ENCODE measurements at places on chromosomes 5 and 9.
A peak's percentile ranks its signal among the peaks of the same experiment; 100 is the strongest.

DNA sequence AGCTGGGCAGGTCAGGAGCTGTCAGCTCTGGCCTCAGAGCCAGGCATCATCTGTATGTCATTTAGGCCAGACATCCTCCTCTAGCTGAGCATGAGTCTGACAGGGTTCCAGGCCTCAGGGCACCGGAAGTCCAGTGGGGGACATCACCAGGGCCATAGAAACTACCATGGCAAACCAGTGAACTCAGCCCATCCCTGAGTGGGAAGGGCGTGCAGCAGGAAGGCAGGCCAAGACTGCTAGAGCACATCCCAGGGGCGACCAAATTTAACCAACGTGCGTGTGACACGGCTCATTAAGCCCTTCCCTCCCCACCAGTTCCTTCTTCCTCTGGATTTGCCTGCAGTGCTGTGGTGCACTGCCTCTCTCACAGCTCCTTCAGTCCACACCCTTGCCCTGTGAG is 75.9 kb downstream of the COL27A1 start:
- no peak for DNase-seq

GRCh38 chr9:14989811-14990210 is 79.6 kb upstream of the FREM1 start:
- DNase-seq: no peak

GRCh38 chr9:113907282-113907681 is 31.2 kb downstream of the ZNF618 start:
- no peak for DNase-seq

- no peak for DNase-seq
These were observed 41.0 kb upstream of the HCN1 start for GRCh38 chr5:45737153-45737552.

GRCh38 chr9:124941679-124942561 is 1.0 kb upstream of the GOLGA1 start:
- peak; percentile 31 for DNase-seq

DNA sequence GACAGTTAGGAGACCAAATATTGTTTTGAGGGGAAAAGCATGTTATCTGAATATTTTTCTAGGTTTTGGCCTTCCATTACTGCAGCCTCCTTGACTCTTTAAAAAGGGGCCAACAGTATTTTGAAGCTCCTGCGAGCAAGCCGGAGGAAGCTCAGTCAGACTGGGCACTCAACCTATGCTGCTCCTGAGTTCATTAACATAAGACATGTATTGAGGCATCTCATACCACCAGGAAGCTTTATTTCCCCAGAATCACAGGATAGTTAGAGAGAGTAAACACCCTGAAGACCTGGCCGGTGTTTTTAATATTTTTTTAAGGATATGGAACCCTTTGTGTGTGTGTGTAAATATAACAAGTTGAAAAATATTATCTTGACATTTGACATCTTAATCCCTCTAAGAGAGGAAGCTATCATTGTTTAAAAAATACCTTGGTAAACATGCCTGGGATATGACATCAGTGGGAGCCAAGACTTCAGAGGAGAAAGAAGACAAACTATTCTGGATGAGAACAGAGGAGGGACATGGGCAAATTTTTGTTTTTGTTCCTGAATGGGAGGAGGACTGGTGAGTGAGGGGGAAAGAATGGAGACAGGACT is 139.3 kb upstream of the SLIT3 start:
- no peak for DNase-seq

DNA sequence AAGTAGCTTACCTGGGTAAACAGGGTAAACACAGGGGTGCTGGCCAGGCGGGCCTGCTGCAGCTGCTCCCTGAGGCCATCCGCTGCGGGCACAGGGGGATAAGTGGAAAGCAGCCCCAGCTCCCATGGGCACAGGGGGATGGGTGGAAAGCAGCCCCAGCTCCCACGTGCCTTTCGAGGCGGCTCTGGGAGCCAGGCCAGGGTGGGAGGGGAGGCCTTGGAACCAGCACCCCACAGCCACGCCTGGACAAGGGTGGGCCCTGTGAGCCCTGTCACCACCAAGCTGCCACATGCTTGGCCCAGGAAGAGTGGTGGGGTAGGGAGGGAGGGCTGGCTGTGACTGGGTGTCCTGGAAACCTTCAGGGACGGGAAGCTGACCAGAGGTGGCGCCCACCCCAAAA is 7.8 kb upstream of the CARD9 start:
- DNase-seq: no peak

DNA sequence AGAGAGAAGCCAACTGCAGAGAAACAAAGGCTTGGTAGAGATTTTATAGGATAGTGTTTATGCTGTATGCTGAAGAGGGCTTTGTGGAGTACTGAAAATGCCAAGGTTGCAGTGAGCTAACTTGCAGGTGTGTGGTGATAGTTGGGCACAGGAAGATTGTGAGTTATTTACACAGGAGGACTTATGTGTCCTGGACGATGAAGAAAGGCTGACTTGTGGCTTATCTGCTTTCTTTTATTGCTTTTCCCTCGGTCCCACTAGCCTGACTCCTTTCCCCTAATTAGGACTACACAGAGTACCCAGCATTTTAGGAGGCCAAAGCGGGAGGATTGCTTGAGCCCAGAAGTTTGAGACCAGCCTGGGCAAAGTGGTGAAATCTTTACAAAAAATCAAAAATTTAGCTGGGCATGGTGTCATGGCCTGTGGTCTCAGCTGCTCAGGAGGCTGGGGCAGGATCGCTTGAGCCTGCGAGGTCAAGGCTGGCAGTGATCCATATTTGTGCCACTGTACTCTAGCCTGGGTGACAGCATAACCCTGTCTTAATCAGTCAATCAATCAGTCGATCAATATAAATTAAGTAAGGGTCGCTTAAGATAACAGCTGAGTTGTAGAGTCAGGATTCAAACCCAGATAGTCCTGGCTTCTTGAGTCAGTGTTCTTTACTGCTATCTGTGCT is 61.9 kb downstream of the UBE2R2 start:
- no peak for DNase-seq

- no peak for DNase-seq
These were observed 711 bp downstream of the IRX1 start for GRCh38 chr5:3596261-3596825.

- DNase-seq: no peak
These were observed 68.2 kb downstream of the EBF1 start for GRCh38 chr5:159031513-159031912.

GRCh38 chr5:102290004-102290403 is 6.1 kb downstream of the SLCO4C1 start:
- DNase-seq: no peak

DNA sequence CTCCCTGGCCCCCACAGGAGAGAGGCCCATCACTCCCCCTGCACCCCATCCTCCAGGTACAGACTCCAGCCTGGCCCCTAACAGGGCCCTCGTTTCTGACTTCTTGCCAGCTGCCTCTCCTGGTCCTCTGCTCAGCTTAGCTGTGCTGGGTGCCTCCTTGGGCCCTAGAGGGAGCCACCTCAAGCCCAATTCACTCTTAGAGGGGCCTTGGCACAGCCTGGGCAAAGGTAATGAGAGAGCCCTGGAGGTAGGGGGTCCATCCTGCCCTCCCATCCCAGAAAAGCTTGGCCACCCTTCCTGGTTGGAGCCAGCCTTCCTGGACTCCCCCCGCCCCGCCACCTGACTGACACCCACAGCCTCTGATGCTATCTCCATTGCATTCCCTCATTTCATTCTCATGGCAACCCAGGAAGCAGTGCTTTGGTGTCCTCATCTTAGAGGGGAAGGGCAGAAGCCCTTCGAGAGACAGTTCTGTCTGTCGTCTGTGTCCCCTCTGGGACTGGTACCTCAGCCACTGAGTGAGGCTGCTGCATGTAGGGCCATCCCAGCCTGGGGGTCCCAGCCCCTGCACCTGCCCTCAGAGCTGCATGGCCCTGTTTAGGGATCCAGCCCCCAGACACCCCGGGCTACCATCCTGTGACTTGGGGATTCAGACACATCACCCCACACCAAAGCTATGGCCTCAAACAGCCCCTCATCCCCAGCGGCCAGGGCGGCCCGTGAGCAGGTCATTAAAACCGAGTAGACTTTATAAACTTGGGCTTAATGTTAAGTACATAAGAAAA is 95.5 kb downstream of the BARX1 start:
- DNase-seq: no peak

GRCh38 chr5:136413196-136413595 is 47.9 kb upstream of the TRPC7 start:
- DNase-seq: no peak

DNA sequence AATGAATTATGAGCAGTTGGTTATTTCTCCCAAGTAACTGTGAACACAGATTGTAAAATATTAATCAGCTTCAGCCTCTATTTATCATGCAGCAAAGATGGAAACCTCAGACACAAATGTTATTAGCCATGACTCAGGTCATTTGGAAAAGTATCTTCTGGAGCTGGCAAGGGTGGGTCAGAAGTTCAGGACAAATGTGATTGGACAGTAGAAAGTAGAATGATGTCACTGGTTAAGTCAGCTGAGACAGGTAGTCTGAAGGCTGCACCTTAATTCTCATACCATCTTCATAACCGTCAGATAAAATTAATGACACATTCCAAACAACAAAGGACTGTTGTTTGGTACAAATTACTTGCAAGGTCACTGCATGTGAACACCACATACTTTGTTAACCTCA is 140.2 kb downstream of the EMB start:
- no peak for DNase-seq

DNA sequence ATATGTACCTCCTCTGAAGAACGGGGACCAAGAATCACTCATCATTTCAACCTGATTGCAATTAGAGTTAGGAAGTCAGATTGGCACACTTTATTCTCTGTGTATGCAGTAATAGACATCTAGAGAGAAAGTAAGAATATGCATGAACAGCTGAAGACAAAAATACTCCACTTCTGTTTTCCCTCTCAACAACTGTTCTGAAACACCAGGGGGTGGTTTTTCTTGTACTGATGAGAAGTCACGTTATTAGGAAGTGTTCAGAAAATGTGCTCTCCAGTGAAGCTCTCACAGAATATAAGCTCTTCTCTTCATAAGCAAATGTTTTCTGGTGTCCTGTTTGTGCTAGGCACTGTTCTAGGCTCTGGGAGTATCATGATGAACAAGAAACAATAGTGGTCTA is 531.7 kb upstream of the C9orf72 start:
- DNase-seq: no peak

DNA sequence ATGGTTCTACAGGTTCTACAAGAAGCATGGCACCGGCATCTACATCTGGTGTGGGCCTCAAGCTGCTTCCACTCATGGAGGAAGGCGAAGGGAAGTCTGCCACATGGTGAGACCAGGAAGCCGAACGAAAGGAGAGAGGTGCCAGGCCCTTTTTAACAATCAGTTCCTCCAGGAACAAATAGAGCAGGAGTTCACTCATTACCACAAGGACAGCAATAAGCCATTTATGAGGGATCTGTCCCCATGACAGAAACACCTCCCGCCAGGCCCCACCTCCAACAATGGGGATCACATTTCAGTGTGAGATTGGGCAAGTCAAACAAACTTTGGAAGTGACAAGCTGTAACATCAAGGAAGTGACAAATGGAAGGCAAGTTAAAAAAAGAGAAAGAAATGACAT is 95.5 kb upstream of the PTPN3 start:
- no peak for DNase-seq

GRCh38 chr5:151158287-151158661 is 695 bp upstream of the ANXA6 start:
- DNase-seq: no peak

- DNase-seq: no peak
These were observed 35.1 kb downstream of the FAM13B start for GRCh38 chr5:137997726-137998213.

DNA sequence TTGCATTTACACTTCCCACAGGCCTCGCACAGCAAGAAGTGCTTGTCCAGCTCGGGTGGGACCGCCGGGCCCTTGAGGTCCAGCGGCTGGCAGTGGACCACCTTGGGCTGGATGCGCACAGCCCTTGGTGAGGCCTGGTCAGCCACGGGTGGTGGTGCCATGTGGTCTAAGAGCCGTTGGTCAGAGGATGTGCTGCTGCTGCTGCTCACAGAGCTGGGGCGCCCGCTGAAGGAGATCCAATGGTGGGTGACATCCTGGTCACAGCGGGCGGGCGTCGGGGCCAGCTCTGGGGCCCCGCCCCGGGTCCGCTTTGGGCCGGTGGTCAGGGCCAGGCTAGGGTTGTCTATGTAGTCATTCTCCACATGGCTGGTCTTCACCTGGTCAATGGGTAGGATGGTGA is 10.2 kb downstream of the SPRY4 start:
- DNase-seq: no peak

All from stimulated activated CD8-positive, alpha-beta memory T cell treated with anti-CD3 and anti-CD28 coated beads, Interleukin-4, amount 100 ng/mL, for 4 hours (primary cell).